Uterus (tissue), 4 donors: ENCODE measurements at places on chromosomes 7 and 10. TPM values are rescaled to one million over a fixed set of nuclear protein-coding genes. Genes with fewer than 3 reads are reported as not detected.
A peak's percentile ranks its signal among the peaks of the same experiment; 100 is the strongest.

GRCh38 chr10:132137111-132138072 lies 49.4 kb upstream of the DPYSL4 start:
- DNase-seq: no peak

Gene TLX1
- not detected for total RNA-seq

DNA sequence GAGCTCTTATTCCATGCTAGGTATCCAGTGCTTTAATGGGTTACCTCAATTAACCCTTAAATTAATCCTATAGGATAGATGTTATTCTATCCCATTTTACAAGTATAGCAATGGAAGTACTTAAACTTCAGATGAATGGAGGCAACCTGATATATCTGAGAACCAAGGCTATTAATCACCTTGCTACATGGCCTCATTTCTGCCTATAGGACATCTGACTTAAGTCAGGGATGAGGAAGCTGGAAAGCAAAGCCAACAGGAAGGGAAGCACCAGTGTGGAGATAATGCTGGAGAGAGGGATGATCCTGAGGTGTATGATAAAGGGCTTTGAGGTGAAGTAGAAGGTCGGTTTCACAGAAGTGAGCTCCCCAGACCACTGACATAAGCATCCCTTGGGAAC lies 132.3 kb downstream of the CHN2 start:
- DNase-seq: no peak

DNA sequence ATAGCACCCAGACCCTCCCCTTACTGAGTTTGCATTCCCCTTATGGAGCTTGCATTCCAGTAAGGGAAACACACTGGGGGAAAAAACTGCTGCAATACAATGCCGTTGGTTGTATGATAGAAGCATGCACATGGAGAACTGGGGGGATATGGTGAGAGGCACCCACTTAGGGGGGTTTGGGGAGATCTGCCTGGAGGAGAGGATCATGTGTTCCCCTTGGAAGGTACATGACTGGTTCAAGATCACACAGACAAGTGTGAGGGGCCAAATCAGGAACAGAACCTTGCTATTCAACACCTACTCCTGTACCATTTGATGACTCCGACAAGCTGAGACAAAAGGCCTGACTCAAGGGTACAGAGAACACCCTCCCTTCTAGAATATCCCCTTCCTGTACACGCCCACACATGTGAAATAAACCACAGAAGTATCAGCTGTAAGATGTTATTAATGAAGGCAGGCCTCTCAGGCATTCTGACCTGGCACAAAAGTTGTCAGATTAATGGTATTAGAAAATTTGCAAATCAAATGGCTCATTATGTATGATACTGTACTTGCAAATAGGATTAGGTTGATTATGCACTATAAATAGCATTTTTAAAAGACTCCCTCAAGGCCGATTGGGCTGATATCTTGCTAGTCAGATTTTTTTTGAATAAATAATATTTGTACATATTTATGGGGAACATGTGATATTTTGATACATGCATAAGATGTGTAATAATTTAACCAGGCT lies 122.2 kb downstream of the NPY start:
- no peak for DNase-seq

DNA sequence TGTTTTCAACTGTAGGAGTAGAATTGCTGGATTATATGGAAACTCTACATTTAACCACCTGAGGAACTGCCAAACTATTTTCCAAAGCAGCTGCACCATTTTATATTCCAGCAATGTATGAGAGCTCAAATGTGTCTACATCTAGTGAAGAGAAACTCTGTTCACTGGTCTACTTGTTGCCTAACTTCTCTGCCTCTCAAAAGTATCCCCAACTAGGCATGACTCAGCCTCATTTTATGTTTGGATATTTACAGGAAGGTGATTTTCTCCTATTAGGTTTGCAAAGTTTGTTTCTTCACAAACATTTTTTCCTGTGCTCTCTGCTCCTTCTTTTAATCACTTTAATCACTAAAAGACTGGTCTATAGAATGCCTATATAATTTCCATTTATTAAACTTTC lies 37.1 kb upstream of the SRI start:
- no peak for DNase-seq

DNA sequence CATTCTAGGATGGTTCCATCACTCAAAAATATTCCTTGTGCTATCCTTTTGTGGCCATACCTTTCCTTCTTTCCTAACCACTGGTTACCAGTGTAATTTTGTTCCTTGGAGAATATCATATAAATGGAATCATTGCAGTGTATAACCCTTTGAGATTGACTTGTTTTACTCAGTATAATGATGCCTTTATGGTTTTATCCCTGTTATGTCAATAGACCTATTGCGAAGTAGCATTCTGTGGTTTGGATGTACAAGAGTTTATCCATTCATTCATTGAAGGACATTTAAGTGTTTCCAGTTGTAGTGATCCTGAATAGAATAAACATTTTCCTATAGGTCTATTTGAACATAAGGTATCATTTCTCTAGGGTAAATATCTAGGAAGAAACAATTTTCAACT lies 54.2 kb downstream of the RBM33 start:
- no peak for DNase-seq

DNA sequence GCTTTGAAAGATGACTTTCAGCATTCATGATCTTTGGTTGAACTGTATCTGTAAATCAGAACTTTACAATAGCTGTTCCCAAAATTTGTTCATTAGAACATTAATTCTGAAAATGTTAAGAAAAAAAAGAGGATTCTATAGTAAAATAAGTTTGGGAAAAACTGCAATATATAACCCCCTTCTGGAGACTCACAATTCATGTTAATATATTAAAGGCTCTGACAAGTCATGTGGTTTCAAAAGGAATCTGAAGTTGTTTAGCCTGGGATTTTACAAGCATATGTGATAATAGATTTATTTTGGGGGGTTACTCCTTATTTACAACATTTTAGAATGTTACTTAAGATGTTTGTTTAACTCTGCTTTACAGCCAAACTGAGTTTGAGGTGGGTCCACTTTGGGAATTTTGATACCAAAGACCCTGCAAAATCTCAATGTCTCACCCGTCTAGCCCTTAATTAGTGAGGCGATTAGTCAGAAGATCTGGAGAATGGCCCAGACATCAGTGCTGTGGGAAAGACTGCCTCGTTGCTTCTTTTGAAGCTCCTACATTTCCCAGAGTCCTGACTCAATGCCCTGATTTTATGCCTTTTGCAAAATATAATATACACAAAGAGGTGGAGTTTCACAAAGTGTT lies 40.0 kb downstream of the CDK1 start:
- no peak for DNase-seq

Gene CACNB2
- 30.0 TPM for total RNA-seq

- no peak for DNase-seq
Measured at GRCh38 chr7:94440451-94441039, 45.9 kb downstream of the COL1A2 start.

- no peak for DNase-seq
Measured at GRCh38 chr10:70426823-70427222, 14.7 kb downstream of the NODAL start.

Gene INA
- total RNA-seq: not detected

Gene FGFR2
- total RNA-seq: 159 TPM

DNA sequence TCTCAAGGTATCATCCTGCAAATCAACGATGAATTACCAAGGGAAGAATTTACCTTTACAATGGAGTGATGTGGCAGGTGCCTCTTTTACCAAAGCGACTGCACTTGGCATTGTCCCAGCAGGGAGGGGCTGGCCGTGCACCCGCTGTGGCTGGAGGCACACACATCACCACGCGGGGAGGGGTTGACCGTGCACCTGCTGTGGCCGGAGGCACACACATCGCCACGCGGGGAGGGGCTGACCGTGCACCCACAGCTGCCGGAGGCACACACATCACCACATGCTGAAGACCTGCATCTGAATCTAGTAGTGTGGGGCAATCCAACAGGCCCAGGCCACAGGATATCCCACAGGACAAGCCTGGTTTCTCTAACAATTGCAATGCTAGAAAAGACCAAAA lies 493.5 kb downstream of the DNAJB6 start:
- DNase-seq: no peak

- DNase-seq: no peak
Measured at GRCh38 chr10:91311601-91312381, 91.3 kb downstream of the PCGF5 start.

DNA sequence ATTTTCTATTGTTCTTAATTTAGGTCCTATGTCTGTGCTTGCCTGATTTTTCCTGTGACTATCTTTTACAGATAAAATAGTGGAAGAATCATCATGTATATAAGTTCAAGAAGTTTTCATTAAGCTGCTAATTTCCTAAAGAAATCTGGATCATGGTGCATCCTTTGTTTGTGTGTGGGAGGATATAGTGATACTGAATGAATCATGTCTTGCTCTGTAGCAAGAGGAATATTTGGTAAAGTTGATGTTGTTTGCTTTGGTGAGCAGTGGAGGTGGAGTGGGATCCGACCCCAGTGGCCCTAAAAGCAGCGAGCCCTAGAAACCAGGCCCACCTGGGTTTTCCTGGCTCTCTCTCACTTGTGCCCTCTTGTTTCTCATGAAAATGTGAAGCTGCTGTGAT lies 83.7 kb downstream of the CCNY start:
- peak; percentile 24 for DNase-seq

DNA sequence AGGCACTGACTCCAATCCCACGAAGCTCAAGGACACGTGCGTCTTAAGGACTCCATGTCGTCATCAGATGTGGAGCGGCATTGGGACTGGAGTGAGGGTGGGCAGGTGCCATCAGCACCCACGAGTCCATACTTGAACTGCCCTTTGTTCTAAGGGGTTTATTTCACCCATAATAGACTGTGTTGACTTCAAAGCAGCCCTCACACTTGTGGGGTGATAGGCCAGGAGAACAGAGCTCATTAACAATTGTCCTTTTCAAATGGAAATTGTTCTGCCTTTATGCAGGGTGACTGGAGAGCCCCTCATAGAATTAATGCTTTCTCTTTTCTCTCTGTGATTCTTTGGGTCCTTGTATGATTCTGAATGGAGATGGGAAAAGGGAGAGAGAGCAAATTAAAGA lies 376.9 kb upstream of the MGMT start:
- DNase-seq: no peak

DNA sequence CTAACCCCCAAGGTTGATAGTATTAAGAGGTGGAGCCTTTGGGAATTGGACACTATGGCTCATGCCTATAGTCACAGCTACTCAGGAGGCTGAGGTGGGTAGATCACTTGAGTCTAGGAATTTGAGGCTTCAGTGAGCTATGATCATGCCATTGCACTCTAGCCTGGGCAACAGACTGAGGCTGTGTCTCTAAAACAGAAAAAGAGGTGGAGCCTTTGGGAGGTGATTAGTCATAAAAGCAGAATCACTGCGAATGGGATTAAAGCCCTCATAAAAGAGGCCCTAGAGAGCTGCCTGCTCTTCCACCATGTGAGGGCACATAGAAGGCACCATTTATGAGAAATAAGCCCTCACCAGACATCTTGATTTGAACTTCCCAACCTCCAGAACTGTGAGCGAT lies 81.9 kb downstream of the SKAP2 start:
- DNase-seq: no peak

DNA sequence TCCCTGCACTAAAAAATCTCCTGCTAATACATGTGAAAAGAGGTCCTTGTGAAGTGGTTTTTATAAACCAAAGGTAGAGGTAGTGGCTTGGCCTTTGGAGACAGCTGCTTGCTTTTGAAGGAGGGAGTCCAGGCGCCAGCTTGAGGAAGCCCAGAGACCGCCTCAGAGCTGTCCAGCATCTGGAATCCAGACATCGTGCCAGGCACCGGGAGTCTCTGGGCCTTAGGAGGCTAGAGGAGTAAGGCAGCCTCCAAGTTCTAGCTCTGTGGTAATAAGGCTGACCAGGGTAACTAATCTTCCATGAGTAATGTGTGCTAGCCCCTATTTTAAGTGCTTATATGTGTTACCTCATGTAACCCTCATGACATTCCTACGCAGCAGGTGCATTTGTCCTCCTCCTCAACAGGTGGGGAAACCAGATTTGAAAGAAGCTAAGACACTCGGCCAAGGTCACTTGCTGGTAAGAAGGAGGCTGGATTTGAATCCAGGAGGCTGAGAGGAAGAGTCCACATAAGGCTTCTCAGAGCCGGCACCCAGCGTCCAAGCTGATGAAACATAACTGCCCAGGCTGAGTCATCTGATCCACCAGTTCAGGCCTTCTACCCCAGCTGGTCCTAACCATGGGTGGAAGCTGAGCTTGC lies 26.1 kb downstream of the PRLHR start:
- peak; percentile 26 for DNase-seq

GRCh38 chr10:13773043-13773442 lies 186.3 kb downstream of the PRPF18 start:
- no peak for DNase-seq

GRCh38 chr10:44977287-44978212 lies 1.1 kb downstream of the DEPP1 start:
- peak; percentile 52 for DNase-seq

- DNase-seq: no peak
Measured at GRCh38 chr7:155735442-155736115, 76.7 kb downstream of the SHH start.

- peak; percentile 65 for DNase-seq
Measured at GRCh38 chr7:27178366-27178765, 4.2 kb upstream of the HOXA10 start.

GRCh38 chr10:126013489-126014281 lies 117.3 kb downstream of the FANK1 start:
- no peak for DNase-seq

GRCh38 chr10:90930971-90931871 lies 10.3 kb upstream of the ANKRD1 start:
- DNase-seq: peak; percentile 14

Gene GIMAP2
- total RNA-seq: 41.8 TPM

DNA sequence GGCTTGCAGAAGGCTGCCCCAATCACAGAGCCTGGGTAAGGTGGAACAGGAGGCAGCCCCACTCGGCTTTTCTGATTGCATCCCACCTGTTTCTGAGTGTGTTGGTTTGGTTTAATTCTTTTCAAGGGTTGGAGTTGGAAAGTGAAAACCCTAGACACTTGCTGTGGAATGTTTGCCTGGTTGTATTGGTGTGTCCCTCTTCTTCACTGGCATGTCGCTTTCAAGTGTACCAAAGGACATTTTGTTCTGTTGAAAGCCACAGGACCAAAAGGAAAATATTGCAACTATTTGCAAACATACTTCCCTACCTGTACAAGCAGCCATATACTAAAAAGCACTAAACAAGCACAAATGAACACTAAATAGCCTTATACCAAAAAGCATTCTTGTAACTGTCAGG lies 60.5 kb downstream of the NHLRC2 start:
- no peak for DNase-seq

DNA sequence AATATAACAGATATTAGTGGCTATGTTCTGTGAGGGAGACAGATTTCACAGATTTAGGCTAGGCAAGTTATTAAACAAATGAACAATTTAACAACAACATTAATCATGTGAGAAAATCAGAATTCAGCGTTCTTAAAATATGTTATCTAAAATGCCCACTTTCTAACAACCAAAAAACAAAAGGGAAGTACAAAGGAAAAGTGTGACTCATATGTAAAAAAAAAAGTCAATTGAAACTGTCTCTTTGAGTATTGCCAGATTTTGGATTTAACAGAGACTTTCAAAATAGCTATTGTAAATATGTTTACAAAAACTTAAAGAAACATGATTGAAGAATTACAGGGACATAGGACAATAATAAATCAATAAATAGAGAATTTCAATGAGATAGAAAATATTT lies 34.8 kb upstream of the ARHGAP22 start:
- DNase-seq: no peak
